8988T (cell line): ENCODE measurements at places on chromosomes 2 and 18.

DNA sequence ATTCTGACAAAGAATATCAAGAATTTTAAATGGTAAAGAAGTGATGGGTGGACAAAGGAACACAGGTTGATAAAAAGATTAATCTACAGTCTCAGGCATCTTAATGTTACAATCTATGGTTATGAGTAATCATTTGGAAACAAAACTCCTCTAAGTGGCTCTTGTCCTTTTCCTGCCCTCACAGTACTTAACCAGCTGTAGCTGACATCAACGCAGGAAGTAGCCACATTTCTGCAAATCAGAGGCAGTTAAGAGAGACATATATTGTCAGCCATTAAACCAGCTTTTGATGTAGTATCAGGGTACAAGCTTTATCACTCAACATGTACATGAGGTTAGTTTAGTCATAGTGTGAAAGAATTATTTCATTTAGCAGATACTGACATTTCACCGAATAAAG is 244.6 kb downstream of the NR4A2 start:
- no peak for DNase-seq

GRCh38 chr2:120312860-120313694 is 32.9 kb upstream of the INHBB start:
- DNase-seq: peak; percentile 58

- DNase-seq: no peak
Measured at GRCh38 chr2:2771721-2772411, 440.8 kb upstream of the MYT1L start.

GRCh38 chr2:179336782-179337534 is 72.3 kb upstream of the SESTD1 start:
- no peak for DNase-seq

DNA sequence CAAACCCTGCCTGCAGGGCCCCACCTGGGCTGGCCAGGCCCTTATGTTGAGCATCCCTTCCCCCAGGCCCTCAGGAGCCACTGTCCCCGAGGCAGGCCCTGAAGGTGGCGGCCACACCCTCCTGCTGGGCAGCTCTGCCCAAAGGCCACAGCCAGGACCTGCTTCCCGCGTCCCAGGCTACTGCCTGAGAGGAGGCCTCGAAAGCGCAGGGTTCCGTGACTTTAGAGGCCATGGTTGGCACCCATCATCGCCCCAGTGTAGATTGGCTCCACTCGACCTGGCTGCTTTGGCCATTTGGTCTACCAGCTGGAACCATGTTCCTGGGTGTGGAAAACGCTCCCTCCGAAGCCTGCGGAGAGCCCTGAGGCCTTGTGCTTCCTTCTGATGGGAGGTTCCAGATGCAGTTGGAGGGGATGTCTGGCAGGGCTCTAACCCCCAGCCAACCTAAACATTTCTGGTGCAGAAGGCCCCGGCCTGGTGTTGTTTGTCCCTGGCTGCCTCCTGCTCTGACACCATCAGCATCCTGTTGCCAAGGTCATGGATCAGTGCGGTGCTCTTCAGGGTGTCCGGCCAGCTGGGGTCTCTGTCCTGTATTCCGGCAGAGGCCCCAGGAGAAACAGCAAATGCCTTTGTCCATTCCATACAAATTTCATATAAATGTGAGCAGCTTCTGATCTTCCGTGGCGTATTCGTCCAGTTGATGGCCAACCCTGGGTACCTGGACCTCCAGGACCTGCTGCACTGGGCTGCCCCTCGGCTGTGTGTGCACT is 14.7 kb downstream of the CAPN10 start:
- DNase-seq: no peak

DNA sequence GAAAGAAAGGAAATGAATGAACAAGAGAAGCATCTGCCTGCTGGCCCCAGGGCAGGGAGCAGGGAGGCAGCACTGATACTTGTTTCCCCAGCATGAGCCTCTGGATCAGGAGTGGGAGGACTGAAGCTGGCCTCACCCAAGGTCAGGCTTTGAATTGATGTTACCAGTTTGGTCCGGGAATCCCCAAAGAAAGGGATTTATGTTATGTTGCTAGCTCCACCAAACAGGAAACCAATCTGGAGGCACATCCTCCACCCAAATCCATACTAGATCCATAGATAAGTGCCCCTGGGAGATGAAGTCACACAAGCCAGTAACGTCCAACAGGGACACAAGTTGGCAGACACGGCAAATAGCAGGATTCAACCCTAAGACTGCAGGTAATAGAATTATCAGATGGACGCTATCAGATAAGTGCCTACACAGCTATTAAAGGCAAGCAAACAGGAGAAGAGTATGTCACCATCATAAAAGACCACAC is 85.9 kb downstream of the MTCL1 start:
- DNase-seq: no peak

DNA sequence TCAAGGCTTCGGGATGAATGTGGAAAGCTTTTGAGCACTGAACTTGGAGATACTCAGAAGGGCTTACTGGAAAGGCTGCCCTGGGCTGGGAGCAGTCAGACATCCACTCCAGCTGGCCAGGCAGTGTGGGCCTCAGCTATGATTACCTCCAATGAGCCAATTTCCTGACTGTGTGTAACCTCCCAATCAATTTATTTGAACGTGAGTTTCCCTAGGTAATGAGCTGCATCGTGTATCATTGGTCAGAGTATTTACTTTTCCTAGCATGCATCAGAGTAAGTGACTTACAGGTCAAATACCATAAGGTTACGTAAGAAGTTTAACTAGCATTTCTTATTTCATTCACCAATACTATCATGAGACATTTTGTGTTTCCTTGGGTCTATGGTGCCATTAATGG is 11.0 kb upstream of the CTAGE1 start:
- DNase-seq: no peak

- DNase-seq: no peak
Measured at GRCh38 chr2:223722226-223722625, 115.2 kb downstream of the AP1S3 start.
